Tibial nerve (tissue), 4 donors: ENCODE measurements at places on chromosomes 7 and 10. TPM values are rescaled to one million over a fixed set of nuclear protein-coding genes. Genes with fewer than 3 reads are reported as not detected.

Gene FAM25A
- total RNA-seq: not detected

DNA sequence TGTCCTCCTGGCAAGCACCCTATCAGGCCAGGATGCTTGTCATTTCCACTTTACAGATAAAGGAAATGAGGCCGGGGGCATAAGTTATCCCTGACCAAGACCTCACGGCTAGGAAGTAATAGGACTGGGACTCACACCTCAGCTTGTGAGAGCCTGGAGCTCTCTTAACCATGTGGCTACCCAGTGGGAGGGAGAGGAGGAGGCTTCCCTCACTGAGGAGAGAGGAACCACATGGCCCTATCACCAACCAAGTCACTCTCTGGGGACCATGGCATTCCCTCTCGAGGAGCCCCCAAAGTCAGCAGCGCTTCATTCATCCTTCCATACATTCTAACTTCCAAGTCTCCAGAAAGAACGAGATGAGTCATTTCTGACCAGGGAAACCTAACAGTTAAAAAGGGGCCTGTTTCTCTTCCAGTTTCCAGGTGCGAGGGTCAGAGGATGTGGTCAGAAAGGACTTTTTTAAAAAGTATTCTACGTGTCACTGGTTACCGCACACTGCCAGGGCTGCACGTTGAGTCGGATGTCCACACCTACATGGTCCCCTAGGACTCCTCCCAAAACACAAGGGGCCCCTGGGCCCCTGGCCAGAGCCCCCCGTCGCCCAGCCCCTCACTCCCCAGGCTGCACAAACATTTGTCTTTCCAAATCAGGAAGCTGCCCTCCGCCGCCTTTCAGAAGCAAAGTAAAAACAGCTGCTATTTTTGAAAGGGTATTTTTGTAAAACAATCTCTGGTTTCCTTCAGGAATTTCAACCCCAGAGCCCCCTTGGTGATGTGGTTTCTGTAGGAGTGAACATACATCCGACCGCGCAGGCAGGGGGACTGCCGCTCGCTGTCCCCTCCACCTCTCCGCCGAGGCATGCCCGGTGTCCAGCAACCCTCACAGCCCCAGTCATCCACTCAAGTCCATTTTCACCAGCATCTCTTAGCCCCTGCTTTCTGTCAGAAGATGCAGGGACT is 128.2 kb upstream of the CHST15 start:
- no peak for DNase-seq

DNA sequence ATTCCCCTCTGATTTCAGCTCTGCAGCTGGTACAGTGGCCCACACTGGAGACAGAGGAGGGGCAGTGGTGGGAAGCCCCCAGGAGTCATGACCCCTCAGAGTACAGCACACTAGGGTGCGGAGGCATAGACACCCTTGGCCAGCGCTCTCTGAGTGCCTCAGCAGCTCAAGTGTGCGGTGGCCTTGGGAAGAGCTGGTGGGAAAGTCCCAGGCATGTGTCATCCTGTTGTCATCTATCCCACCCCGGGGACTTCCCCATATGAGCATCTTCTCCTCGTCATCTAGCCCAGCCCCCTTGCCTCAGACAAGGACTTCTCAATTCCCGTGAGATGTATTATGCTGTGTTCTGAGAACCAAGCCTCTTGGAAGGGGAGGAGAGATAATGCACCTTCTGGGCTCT is 15.6 kb upstream of the PPIF start:
- DNase-seq: no peak

DNA sequence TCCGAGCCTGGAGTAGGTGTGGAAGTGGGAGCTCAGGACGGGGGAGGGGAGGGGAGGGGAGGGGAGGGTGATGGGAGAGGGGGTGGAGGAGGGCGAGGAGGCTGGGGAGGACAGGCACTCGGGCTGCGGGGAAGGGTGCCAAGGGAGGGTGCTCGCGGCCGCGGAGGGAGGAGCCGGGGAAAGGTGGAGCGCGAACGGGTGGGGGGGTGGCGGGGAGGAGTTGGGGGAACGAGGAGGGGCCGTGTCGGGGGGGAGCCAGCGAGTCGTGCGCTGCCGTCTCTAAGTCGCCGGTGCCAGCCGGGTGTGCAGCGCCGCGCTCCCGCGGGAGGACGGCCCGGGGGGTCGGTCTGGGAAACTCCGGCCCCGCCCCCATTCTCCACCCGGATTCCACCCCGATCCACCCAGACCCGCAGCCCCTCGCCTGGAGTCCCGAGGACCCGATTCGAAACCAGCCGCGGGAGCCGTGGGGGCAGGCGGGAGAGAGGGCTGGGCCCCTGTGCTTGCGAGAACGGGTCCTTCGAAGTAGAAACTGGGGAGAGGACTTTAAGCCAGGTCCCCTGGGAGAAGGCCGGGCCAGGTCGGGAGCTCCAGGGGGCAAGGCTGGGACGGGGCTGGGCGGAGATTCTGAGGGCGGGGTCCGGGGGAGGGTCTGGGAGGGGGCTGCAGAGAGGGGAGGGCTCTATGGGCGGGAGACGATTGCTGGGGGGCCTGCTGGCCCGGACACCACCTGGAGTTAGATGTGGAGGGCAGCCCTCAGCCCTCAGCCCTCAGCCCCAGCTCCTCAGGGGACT is at the start of gene ZNF467:
Gene ZNF467 (minus strand): TSS at position 143 of the 791 bp plus-strand sequence. CDS start 2,556 bp downstream, outside the sequence.
- DNase-seq: peak; percentile 36

DNA sequence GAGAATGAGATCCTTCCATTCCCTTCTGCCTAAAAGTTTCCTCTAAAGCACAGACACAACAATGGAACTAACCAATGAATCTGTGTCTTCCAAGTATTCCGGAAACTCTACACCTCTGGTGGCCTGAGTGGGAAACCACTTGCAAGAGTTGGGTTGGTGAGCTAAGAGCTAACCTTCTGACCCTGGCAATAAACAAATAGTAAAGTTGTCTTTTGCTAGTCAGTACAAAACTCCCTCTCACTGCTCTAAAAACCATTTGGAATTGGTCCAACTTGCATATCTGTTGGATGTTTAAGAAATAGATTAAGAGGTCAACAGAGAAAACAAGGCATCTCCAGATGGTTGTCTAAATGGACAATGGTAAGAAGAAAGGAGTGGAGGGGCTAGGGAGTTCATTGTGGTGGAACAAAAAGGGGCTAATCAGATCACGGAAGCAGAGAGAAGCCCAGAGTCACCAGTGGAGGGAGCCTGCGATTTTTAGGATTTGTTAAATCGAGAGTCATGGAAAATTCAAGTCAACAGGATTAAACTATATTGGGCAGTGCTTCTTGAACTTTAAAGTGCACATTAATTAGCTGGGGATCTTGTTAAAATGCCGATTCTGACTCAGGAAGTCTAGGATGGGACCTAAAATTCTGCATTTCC is 192.3 kb downstream of the EVX1 start:
- DNase-seq: no peak

GRCh38 chr10:94607111-94607510 is 61.5 kb downstream of the HELLS start:
- no peak for DNase-seq

- DNase-seq: no peak
Observed at GRCh38 chr7:36726806-36727503, 2.7 kb upstream of the AOAH start.

Gene LIPN
- not detected for total RNA-seq

DNA sequence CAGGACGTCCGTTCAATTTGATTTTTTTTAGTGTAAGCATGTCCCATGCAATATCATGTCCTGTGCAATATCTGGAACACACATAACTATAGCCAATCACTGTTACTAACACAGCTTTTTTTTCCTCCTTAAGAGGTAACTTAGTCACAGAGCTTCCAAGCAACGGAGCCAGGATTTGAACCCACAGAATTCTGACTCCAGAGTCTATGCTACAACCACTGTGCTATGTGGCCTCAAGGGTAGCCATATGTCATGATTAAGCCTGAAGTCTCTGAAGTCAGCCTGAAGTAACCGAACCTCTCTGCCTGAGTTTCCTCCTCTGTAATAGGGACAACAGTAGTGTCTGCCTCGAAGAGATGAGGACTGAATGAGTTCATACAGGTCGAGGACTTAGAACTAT is 42.2 kb upstream of the TCF7L2 start:
- no peak for DNase-seq

DNA sequence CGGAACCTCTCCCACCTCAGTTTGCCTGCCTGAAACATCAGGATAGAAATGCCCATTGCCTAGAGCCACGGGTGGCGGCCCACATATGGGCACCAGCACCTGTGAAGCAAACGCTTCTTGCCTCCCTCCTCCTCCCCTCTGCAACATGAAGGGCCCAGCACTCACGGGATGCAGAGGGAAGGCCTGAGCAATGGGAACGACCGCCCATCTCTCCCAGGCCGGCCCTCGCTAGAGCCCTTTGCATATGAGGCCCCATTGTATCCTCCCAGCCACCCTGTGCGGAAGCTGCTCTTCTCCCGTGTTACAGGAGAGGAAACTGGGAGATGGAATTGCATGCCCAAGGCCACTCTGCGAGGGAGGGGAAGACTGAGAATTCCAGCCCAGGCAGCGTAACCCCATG is 88.2 kb downstream of the RGS10 start:
- DNase-seq: no peak

GRCh38 chr7:132425942-132426341 is 150.3 kb downstream of the PLXNA4 start:
- DNase-seq: no peak

DNA sequence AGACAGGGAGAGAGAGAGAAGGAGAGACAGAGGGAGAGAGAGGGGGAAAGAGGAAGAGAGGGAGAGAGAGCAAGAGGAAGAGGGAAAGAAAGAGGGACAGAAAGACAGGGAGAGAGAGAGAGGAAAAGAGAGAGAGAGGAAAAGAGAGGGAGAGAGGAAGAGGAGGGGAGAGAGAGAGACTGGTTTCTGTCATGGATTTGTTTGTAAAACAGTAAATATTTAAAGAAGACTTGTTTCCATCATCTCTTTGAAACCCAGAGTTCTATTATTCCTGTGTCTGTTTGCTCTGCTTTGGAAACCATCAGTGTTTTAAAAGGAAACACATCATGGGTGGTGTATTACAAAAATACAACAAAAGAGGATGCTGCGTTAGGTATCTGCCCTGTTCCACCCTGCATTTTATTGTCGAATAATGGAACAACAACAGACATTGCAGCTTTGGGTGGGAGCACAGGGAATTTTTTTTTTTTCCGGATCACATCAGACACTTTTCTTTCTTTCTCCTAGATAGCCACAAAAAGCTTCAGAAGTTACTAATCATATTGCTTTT is 150.7 kb upstream of the RSU1 start:
- DNase-seq: no peak

Gene TMEM196
- not detected for total RNA-seq

DNA sequence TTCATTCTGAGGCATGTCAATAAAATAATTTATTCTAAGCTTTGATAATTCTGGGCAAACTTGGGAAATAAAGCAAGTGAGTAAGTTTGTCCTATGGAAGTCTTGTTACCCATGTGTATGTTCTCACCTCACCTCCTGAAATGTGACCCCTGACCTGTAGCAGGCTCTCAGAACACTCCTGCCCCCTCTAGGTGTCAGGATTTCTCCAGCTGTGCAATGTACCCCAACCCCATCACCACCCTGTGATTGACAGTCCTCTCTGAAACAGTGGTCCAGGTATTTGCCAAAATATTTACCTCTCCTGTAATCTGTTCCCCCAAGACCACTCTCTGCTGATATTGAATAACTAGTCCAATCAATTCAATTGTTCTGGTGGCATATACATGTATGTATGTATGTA is 122.6 kb upstream of the PTER start:
- DNase-seq: no peak

GRCh38 chr10:101061624-101062231 is at the start of gene KAZALD1:
Gene KAZALD1, plus strand, starts transcription at chr10:101061989. Its CDS starts 604 bp downstream, at chr10:101062593.
- no peak for DNase-seq

- DNase-seq: no peak
Observed at GRCh38 chr7:108311446-108312168, 144.6 kb downstream of the NRCAM start.

- no peak for DNase-seq
Observed at GRCh38 chr7:44077681-44078091, 4.6 kb downstream of the POLM start.

GRCh38 chr7:137886746-137887145 is 40.0 kb upstream of the DGKI start:
- no peak for DNase-seq

DNA sequence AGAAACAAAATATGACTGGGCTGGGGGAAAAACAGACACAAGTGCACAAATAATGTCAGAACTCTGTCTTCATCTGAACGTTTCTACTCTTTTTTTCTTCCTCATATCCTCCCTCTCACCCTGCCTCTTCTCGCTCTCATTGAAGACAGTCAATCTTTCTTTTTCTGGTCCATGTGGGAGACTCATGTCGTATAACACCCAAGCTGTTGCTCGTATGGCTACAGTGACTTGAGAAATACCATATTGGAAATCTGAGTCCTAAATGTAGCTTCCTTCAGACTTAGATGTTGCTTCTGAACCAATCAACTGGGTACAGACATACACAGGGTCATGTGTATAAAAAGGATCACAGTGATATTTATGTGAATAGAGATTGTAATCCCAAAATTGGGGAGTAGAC is 579.8 kb upstream of the CELF2 start:
- DNase-seq: no peak

DNA sequence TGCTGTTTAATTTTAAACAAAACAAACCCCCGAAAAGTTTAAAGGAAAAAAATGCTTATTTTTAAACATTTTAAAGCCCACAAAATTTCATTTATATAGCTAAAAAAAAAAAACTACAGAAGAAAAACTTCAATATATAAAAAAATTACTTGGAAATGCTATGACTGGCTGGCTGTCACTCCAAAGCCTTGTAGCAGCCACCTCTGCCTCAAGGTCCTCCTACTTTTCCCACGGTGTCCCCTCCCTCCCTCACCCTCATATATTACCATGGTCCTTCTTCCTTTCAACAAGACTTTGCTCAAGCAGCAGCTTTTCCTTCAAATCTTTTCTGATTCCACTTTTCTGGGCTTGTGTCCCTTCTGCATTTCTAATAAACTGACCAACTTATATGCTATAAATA is 122.0 kb downstream of the TPK1 start:
- no peak for DNase-seq

DNA sequence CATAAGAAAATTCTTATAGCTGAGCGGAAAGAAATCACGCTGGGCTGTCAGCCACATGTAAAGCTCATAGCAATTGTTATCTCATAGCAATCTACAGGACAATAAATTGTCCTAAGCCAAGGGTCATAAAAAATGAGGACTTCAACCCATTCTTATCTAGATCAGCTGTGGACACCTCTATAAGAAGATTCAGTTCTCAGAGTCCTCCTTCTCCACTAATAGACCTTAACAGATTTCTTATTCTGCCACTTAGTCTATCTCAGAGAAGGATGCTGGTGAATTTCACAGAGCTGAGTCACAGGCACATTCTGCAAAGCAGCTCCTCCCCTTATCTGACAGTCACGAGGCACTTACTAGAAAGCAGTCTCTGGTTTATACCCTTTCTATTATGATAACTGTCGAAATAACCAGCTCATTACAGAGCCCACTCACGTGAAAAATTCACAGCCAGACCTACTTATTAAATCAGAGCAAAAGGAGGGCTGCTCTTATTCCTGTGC is 185.3 kb upstream of the PCLO start:
- no peak for DNase-seq

Gene PTPRN2
- 10.7 TPM for total RNA-seq
